Astrocyte of the cerebellum (primary cell): ENCODE measurements at places on chromosomes 11 and 22.

- no peak for DNase-seq
Measured at GRCh38 chr11:9081153-9081552, 10.2 kb downstream of the SCUBE2 start.

GRCh38 chr22:44705022-44705297 lies 3.0 kb downstream of the PRR5 start:
- DNase-seq: no peak

DNA sequence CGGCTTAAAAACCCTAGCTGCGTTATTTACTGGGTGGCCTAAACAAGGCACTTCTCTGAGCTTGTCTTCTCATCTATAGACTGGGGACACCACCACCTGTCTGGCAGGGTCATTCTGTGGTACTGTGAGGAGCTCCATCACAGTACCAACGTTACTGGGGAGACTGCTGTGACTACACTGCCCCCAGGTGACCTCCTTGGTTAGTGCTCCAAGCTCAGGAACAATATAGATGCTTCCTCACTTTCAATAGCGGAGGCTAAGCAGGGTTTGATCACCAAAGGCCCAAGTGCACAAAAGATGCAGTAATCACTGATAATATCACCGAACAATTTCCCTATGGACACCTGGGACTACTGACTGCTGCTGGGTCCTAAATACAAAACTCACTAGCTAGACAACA lies 18.8 kb downstream of the PRPF19 start:
- peak; percentile 52 for DNase-seq

- no peak for DNase-seq
Measured at GRCh38 chr11:48025984-48026340, 45.6 kb downstream of the PTPRJ start.

GRCh38 chr11:3163241-3163981 lies 1.7 kb downstream of the OSBPL5 start:
- no peak for DNase-seq

- DNase-seq: no peak
Measured at GRCh38 chr22:20273758-20274181, 5.7 kb upstream of the RTN4R start.

GRCh38 chr11:119729581-119729927 lies 554 bp upstream of the NECTIN1 start:
- no peak for DNase-seq

DNA sequence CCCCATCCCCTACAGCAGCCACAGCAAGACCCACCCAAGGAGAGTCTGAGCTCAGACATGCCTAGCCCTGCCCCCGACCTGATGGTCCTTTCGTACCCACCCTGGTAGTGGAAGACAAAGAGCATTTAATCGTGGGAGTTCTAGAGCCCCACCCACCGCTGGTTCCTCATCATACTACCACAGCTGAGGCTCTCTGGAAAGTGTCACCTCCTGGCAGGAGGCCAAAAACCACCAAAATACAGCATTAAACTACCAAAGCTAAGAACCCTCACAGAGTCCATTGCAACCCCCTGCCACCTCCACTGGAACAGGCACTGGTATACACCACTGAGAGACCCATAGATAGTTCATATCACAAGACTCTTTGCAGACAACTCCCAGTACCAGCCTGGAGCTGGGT lies 311.1 kb downstream of the TENM4 start:
- DNase-seq: no peak

DNA sequence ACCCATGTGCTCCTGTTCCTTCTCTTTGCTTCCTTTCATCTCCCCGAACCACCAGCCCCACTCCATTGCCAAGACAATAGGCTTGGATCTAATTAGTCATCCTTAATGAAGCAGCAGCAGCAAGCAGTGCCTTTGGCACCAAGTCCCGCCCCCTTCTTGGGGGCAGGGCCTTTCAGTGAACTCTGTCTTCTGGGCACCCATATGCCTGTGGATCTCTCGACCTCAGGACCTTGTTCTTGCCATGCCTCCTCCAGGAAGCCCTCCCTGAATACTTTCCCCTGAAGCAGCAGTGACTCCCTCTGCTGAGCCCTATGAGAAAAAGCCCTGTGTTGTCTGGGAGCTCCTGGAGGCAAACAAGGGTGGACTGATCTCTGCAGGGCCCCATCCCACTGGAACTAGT lies 32.1 kb downstream of the ARHGEF17 start:
- DNase-seq: no peak

DNA sequence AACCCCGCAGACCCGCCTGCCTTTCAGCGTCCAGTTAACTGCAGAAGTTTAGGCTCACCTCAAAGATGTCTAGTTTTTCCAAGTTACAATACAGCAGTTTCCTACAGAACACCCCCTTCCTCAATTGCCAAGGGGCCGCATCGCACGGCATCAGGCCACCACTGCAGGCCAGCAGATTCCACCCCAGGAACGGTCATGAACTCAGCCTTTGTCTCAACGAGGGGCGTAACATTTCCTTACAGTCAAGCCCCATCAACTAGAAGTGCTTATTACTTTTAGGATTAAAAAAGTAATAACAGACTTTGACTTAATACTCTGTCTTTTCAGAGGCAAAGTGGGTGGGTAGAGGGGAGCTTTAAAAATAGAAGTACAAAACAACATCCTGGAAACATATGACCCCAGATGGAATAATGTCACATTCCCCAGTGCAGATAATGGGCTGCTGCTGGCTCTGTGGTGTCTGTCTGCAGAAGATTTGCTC lies 36.3 kb downstream of the PPP2R1B start:
- no peak for DNase-seq

GRCh38 chr22:36586271-36586670 lies 57.3 kb upstream of the EIF3D start:
- DNase-seq: no peak

GRCh38 chr22:33000342-33001280 lies 57.6 kb downstream of the SYN3 start:
- DNase-seq: peak; percentile 9

- DNase-seq: no peak
Measured at GRCh38 chr22:33577862-33578411, 342.3 kb downstream of the LARGE1 start.

DNA sequence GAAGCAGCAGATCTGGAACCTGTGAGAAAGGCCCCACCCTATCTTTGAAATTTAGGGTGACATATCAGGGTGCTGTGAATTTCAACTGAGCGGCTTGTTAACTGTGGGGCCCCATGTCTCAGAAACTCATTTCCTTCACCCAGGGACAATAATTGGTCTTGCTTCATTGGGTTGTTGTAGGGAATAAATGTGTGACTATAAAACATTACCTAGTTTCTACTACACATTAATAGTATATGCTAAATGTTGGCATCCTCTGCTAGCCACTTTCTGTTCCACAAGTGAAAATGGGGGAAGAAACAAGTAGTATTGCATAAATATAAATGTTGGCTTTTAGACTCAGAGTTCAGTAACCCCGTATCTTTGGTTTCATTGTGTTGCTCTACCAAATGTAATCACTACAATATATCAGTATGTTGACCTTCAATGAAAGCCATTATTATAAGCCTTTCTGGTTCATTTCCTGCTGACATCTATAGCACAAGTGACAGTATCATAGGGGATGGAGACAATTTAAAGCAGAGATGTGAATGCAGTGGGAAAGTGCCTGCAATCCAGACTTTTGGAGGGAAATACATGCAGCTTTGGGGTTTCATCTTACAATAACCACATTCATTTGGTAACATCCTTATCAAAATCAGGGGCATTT lies 905.5 kb upstream of the RAG2 start:
- DNase-seq: no peak

GRCh38 chr22:39703928-39704639 lies 133.5 kb downstream of the CACNA1I start:
- DNase-seq: no peak
